ENCODE measurements at places on chromosomes 3 and 15. TPM values are rescaled to one million over a fixed set of nuclear protein-coding genes. Genes with fewer than 3 reads are reported as not detected.

GRCh38 chr15:76360416-76360815, 23.8 kb downstream of the ISL2 start:
- no peak for DNase-seq

GRCh38 chr3:143924522-143925285, 46.9 kb upstream of the DIPK2A start:
- DNase-seq, result no peak

GRCh38 chr3:33134026-33134625, 20.3 kb downstream of the CRTAP start:
- no peak for DNase-seq

- no peak for DNase-seq
Measured at GRCh38 chr3:64152676-64153466, 72.4 kb downstream of the PRICKLE2 start.

GRCh38 chr15:97013491-97013890, 683.0 kb downstream of the NR2F2 start:
- no peak for DNase-seq

DNA sequence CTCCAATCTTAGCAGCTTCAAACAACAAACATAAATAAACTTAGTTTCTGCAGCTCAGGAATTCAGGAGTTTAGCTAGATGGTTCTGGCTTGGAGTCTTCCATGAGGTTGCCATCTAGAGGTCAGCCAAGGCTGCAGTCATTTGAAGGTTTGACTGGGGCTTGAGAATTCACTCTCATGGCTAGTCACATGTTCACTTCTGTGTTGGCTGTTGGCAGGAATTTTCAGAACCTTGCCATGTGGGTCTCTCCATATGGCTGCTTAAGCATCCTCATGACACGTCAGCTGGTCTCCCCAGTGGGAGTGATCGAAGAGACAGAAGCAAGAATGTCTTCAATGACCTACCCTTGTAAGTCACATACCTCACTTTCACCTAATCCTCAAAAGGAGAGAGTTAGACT, 269.2 kb upstream of the CNTN3 start:
- no peak for DNase-seq

DNA sequence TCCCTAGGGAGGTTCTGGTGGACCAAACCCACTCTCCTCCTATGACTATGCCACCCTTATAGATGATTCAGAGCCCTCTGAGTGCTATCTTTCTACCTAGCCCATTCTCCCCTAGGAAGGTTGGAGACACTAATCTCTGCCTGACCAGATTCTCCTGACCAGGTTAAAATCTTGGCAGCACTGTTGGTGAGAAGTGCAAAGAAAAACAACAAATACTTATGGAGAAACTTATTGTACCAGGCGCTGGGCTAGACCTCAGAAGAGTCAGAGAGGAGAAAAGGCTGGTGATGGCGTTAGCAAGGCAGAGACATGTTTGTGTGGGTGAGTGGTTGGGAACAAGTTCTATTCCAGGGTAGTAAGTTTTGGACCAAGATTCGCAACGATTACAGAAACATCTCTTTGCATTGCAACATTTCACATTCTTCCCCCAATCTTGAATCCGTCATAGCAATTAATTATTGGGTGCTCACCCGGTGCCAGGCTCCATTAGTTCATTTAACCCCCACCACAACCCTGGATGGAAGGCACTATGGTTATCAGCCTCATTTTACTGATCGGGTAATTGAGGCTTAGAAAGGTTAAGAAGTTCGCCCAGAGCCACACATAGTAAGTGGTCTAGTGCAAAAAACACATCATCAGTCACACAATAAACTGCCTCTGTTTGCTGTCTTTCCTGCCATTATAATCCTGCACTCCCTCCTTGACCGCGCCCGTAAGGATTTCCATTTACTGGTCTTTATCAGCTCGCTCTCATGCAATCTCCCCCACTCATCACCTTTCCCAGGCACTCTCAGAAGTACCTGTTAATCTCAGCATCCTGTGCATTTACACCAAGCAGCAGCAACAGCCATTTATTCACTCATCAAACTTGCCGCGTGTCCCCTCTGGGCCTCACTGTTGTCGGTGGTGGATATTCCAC, 655 bp upstream of the TSPAN3 start:
- DNase-seq, result no peak

DNA sequence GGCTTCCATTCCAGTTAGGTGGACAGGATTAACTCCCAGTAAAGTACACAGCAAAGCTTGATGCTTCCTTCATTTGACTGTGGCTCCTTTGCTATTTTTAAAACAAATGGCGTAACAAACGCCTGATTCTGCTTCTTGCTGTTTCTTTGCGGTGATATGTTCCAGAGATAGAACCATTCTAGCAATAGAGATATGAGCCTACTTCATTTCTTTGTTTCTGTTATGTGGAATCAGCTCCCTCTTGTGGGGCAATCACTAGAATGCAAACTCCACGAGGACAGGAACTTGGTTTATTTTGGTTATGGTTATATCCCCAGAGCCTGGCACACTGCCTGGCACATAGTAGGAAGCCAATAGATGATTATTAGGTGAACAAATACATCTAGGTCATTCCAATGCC, 122.6 kb upstream of the SLC6A11 start:
- DNase-seq, result no peak

DNA sequence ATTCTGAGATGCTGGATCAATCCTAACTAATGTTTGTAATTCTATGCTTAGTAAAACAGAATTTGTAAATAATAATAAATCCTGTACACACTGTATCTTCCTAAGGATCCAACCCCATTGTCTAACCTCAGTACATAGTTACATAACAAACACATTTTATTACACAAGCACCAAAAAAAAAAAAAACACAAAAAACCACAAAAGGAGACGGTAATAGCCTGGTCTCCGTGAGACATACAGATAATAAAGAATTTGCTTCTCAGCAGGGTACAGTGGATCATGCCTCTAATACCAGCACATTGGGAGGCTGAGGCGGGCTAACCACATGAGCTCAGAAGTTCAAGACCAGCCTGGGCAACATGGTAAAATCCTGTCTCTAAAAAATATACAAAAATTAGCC, 558.7 kb downstream of the MAGI1 start:
- DNase-seq, result no peak

PTPN9 gene
- total RNA-seq, result 52.5 TPM

SNTN gene
- not detected for total RNA-seq

COL8A1 gene
- total RNA-seq, result 24.2 TPM

GRCh38 chr15:88391700-88392099, 75.5 kb downstream of the MRPL46 start:
- DNase-seq, result no peak

GRCh38 chr3:188439080-188439479, 285.1 kb downstream of the LPP start:
- DNase-seq, result no peak

GRCh38 chr15:79168922-79169456, 78.4 kb upstream of the RASGRF1 start:
- peak; percentile 73 for DNase-seq

POLQ gene
- 0.35 TPM for total RNA-seq

GRCh38 chr15:56732886-56733135, 498 bp downstream of the ZNF280D start:
- DNase-seq, result no peak

DNA sequence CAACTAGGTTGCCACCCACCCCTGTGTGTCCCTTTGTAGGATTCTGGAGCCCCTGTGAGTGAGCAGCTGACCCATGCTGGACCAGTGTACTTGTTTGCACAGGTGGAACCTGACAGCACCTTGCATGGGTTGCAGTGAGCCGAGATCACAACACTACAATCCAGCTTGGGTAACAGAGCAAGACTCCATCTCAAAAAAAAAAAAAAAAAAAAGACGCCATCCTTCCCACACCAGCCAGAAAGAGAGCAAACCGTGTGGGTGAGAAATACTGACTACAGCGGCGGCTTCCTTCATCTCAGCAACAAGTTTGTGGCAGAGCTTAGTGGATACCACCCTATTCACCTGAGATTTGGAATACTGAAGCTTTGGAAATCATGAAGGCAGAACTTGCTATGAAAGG, 746 bp upstream of the CD80 start:
- DNase-seq, result no peak

DOCK3 gene
- total RNA-seq, result 0.54 TPM

- no peak for DNase-seq
Measured at GRCh38 chr15:73727330-73727976, 25.7 kb downstream of the INSYN1 start.

- DNase-seq, result peak; percentile 82
Measured at GRCh38 chr3:177333533-177334520, 136.5 kb upstream of the TBL1XR1 start.

DNA sequence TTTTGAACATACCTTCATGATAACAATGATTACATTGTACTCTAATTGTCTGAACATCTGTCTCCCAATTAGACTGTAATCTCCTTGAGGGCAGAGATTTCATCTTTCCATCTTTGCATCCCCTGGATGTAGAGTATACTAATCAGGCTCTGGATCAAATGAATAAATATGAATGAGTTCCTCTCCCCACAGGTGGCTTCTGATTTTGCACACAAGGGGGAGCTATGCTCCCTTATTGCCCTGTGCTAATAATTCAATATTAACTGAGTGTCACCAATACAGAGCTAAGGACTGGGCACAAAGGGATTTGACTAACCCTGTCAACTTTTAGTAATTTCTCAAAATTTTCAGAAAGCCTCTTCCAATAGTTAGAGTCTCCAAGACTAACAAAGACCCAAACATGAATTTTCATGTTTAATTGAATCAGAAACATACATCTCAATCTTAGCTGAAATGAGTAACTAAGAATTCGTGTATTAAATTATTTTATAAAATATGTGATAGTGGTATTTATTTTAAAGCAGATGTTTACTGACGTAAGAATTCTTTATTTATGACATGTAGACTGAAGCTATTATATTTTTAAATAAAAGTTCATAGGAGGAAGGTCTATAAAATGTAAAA, 3.0 kb downstream of the DUOXA1 start:
- no peak for DNase-seq

CCDC12 gene
- total RNA-seq, result 59.7 TPM

GRCh38 chr15:67232591-67232990, 21.9 kb downstream of the AAGAB start:
- DNase-seq, result no peak

Measured in kidney (tissue), 22 donors.